ENCODE measurements at places on chromosomes 11 and 22.

GRCh38 chr11:3197044-3197695 lies 21.4 kb downstream of the MRGPRG start:
- H3K27ac ChIP-seq = no peak overlapping the region
- no peak for DNase-seq
- H3K36me3 ChIP-seq = no peaks in the 10 kb centered on the region
- peaks cover 5% of the 10 kb centered on the region for H3K4me1 ChIP-seq

GRCh38 chr11:120191058-120191457 lies 19.8 kb upstream of the OAF start:
- no peak overlapping the region for H3K27ac ChIP-seq
- no peak for DNase-seq
- no peaks in the 10 kb centered on the region for H3K36me3 ChIP-seq
- H3K27me3 ChIP-seq = peaks cover 1% of the 10 kb centered on the region

DNA sequence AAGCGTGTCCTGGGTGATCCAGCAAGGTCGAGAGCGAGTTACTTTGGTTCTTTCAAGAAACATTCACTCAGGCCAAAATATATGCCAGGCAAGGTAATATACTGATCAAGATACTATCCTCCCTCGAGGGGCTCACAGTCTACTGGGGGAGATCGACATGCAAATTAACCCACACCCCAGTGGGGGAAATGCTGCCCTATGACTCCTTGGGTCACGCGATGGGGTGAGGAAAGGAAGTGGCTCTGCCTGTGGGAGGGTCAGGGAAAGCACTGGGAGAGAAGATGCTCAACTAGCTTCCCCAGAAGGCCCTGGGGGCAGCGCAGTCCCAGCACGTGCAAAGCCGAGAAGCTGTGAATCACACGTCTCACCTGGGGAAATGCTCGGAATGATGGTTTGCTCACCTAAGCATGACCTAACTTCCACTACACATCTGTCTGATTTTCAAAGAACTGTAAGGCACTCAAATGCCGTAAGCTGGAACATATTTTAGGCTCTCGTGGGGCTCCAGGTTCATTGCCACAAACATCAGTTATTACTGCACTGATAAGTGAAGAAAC lies 130.7 kb downstream of the RCN1 start:
- H3K4me3 ChIP-seq = no peak overlapping the region
- H3K27ac ChIP-seq = no peak overlapping the region
- H3K36me3 ChIP-seq = no peaks in the 10 kb centered on the region
- DNase-seq = no peak

- H3K4me3 ChIP-seq = no peak overlapping the region
- DNase-seq = no peak
- no peak overlapping the region for H3K27ac ChIP-seq
- H3K4me1 ChIP-seq = no peaks in the 10 kb centered on the region
- no peaks in the 10 kb centered on the region for H3K27me3 ChIP-seq
- H3K36me3 ChIP-seq = no peaks in the 10 kb centered on the region
Measured at GRCh38 chr22:47940211-47940610, 1177.8 kb downstream of the TBC1D22A start.

- DNase-seq = no peak
- peaks cover 32% of the 10 kb centered on the region for H3K4me1 ChIP-seq
- no peak overlapping the region for H3K27ac ChIP-seq
- no peaks in the 10 kb centered on the region for H3K27me3 ChIP-seq
- no peaks in the 10 kb centered on the region for H3K36me3 ChIP-seq
- H3K4me3 ChIP-seq = no peak overlapping the region
Measured at GRCh38 chr11:120780239-120780638, 243.7 kb upstream of the TBCEL start.

GRCh38 chr11:398826-399225 lies 4.8 kb downstream of the PKP3 start:
- H3K27me3 ChIP-seq = peaks cover 22% of the 10 kb centered on the region
- no peak for DNase-seq
- no peak overlapping the region for H3K4me3 ChIP-seq
- no peaks in the 10 kb centered on the region for H3K36me3 ChIP-seq
- H3K4me1 ChIP-seq = peaks cover 14% of the 10 kb centered on the region

DNA sequence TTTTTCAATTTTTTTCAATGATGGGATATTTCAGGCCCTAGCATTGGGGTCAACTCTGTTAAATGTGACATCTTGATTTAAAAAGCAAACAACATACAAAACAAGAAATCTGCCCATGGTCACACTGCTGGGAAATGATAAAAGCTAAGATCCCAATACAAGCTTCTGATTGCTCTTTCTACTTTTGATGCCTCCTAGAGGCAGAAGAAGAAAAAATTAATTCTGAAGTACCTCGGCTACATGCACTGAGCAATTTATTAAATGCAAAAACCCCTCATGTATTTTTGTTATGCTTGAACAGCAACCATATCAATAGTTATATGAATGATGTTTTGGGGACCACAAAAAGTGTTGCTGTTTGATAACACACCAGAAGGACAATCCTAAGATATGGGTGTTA lies 342.1 kb upstream of the NARS2 start:
- DNase-seq = no peak
- H3K4me3 ChIP-seq = no peak overlapping the region
- H3K27ac ChIP-seq = no peak overlapping the region
- no peaks in the 10 kb centered on the region for H3K4me1 ChIP-seq
- H3K27me3 ChIP-seq = no peaks in the 10 kb centered on the region
- H3K36me3 ChIP-seq = no peaks in the 10 kb centered on the region

DNA sequence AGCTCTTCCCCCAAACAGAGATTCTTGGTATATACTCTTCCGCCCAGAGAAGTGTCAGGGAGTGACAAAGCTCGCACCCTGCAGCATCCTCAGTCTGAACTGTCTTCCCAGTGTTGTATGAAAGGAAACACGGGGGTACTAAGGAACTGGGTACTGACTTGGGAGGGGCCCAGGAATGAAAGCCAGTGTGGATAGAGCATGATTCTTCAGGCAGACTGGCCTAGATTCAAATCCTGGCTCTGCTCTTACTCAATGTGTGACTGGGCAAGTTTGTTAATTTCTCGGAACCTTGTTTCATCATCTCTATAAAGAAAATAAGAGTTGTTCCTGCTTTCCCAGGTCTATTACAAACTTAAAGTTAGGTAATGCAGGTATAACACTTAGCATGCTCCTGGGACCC lies 266.0 kb upstream of the NARS2 start:
- no peaks in the 10 kb centered on the region for H3K36me3 ChIP-seq
- no peaks in the 10 kb centered on the region for H3K4me1 ChIP-seq
- H3K27me3 ChIP-seq = no peaks in the 10 kb centered on the region
- H3K4me3 ChIP-seq = no peak overlapping the region
- peak overlapping the region; percentile 29 for H3K27ac ChIP-seq
- DNase-seq = no peak

- no peaks in the 10 kb centered on the region for H3K36me3 ChIP-seq
- H3K4me1 ChIP-seq = peaks cover 11% of the 10 kb centered on the region
- H3K27ac ChIP-seq = no peak overlapping the region
- DNase-seq = no peak
Measured at GRCh38 chr22:45645150-45645525, 26.5 kb upstream of the ATXN10 start.

- peaks cover 7% of the 10 kb centered on the region for H3K36me3 ChIP-seq
- DNase-seq = no peak
- no peak overlapping the region for H3K27ac ChIP-seq
- peaks cover 11% of the 10 kb centered on the region for H3K27me3 ChIP-seq
- peaks cover 21% of the 10 kb centered on the region for H3K4me1 ChIP-seq
- H3K4me3 ChIP-seq = peak overlapping the region; percentile 55
Measured at GRCh38 chr11:109424901-109425300, 2.9 kb downstream of the C11orf87 start.

DNA sequence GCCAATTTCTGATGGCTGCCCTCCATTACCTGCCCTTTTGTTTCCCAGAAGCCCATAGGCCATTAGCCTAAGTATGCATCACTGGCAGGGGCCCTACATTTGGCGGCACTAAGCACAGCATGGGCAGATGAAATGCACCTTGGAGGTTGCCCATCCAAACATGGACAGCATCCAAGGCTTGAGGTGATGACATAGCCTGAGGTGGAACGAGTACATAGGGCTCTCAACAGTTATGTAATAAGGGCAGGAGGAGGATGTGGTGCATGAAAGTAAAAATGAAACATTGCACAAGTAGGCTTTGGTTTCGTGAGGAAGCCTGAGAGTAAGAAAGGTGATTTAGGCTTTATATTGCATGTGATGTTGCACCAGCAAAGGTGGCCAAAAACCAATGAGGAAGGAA lies 148.1 kb downstream of the FAM76B start:
- no peaks in the 10 kb centered on the region for H3K4me1 ChIP-seq
- H3K27me3 ChIP-seq = no peaks in the 10 kb centered on the region
- no peak for DNase-seq
- no peaks in the 10 kb centered on the region for H3K36me3 ChIP-seq
- no peak overlapping the region for H3K27ac ChIP-seq

DNA sequence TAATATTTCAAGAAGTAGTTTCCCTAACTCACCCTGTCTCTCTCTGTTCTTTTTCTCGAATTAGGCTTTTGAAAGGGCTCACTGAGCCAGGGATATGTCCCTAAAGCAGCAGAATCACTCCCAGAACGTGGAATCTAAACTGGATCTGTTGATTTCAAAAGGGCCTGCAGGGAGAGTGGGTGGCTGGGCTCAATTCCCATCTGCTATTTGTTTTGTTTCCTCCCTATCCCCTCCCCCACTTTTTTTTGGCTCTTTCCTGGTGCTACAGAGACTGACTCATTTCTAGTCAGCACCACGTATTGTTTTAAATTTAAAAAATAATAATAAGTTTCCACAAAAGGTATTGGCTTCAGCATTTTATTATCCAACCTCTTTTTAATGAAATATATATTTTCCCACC lies 961.5 kb downstream of the FAM181B start:
- H3K27me3 ChIP-seq = no peaks in the 10 kb centered on the region
- H3K36me3 ChIP-seq = no peaks in the 10 kb centered on the region
- H3K4me1 ChIP-seq = no peaks in the 10 kb centered on the region
- H3K27ac ChIP-seq = no peak overlapping the region

DNA sequence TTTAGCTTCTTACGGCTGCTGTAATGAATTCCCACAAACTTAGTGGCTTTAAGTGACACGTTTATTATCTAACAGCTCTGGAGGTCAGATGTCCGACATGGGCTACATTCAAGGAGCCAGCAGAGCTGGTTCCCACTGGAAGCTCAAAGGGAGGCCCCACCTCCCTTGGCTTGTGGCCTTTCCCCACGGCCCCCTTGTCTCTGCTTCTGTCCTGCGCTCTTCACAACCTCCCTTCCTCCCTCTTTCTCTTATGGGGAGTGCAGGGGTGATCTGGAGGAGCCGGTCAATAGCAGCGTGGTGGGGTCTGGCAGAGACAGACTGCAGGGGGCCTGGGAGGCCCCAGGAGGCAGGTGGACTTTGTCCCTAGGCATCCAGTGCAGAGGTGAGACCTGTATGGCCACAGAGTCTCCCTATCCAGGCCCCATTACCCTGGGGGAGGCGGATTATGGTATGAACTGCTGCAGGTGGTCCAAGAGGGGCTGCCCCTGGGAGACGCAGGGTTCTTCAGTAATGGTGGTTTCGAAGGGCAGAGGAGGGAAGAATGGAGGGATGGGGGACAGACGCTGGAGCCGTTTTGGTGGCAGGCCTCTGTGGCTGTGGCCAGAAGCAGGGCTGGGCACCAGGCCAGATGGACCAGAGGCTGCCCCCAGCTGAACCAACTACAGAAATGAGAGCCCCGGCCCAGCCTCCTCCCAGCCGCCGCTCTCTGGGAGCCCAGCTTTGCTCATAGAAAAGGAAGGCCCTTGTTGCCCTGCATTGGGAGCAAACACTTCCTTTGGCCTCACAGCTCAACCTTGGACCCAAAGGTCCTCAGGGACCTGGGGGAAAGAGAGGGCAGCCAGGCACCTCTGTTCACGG lies 30.7 kb upstream of the KCNQ1OT1 start:
- peak overlapping the region; percentile 54 for H3K27ac ChIP-seq
- H3K4me1 ChIP-seq = peaks cover 89% of the 10 kb centered on the region
- no peak for DNase-seq
- no peaks in the 10 kb centered on the region for H3K36me3 ChIP-seq

- DNase-seq = peak; percentile 32
- H3K27me3 ChIP-seq = no peaks in the 10 kb centered on the region
- no peaks in the 10 kb centered on the region for H3K36me3 ChIP-seq
- no peaks in the 10 kb centered on the region for H3K4me1 ChIP-seq
- H3K4me3 ChIP-seq = no peak overlapping the region
- no peak overlapping the region for H3K27ac ChIP-seq
Measured at GRCh38 chr11:37110385-37110784, 512.3 kb upstream of the RAG2 start.

- no peak overlapping the region for H3K27ac ChIP-seq
- H3K27me3 ChIP-seq = no peaks in the 10 kb centered on the region
- no peak overlapping the region for H3K4me3 ChIP-seq
- no peaks in the 10 kb centered on the region for H3K36me3 ChIP-seq
- H3K4me1 ChIP-seq = peaks cover under 1% of the 10 kb centered on the region
Measured at GRCh38 chr22:26835929-26836528, 178.6 kb downstream of the MIAT start.

GRCh38 chr11:43541993-43542392 lies 138.5 kb upstream of the HSD17B12 start:
- no peaks in the 10 kb centered on the region for H3K27me3 ChIP-seq
- no peaks in the 10 kb centered on the region for H3K36me3 ChIP-seq
- H3K4me1 ChIP-seq = peaks cover 14% of the 10 kb centered on the region
- no peak for DNase-seq
- H3K27ac ChIP-seq = no peak overlapping the region

- no peaks in the 10 kb centered on the region for H3K27me3 ChIP-seq
- peak overlapping the region; percentile 9 for H3K4me3 ChIP-seq
- H3K27ac ChIP-seq = no peak overlapping the region
- no peaks in the 10 kb centered on the region for H3K36me3 ChIP-seq
- H3K4me1 ChIP-seq = peaks cover 58% of the 10 kb centered on the region
- no peak for DNase-seq
Measured at GRCh38 chr22:42347281-42347824, 76.9 kb upstream of the TCF20 start.

DNA sequence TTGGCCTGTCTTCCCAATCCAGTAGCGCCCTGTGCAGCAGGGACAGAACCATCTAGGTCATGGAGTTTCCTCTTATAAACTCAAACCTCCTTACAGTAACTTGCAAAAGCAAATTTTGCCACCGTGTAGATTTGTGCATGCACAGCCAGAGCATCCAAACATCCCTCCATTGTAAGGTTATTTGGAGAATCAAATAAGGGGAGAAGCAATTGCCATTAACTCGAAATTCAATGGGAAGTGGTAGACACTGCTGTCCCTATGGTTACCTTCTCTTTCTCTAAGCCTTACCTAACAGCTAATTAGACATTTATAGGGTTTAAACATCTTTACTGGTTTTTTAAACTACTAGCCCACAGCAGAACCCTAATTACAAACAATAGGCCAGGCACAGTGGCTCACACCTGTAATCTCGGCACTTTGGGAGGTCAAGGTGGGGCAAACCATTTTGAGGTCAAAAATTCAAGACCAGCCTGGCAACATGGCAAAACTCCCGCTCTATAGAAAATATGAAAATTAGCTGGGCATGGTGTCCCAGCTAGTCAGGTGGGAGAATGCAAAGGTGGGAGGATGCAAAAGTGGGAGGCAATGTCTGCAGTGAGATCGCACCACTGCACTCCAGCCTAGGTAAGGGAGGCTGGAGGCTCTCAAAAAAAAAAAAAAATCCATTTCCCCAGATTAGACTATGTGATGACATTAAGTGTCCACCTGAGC lies 6.6 kb downstream of the HSPA8 start:
- no peaks in the 10 kb centered on the region for H3K27me3 ChIP-seq
- H3K36me3 ChIP-seq = peaks cover 50% of the 10 kb centered on the region
- H3K4me1 ChIP-seq = peaks cover 18% of the 10 kb centered on the region
- H3K27ac ChIP-seq = no peak overlapping the region
- H3K4me3 ChIP-seq = no peak overlapping the region

GRCh38 chr11:88398372-88398771 lies 60.8 kb upstream of the CTSC start:
- no peak overlapping the region for H3K4me3 ChIP-seq
- H3K36me3 ChIP-seq = no peaks in the 10 kb centered on the region
- no peak for DNase-seq
- no peak overlapping the region for H3K27ac ChIP-seq

GRCh38 chr11:104060004-104060794 lies 23.8 kb downstream of the DDI1 start:
- DNase-seq = no peak
- no peak overlapping the region for H3K4me3 ChIP-seq
- H3K4me1 ChIP-seq = no peaks in the 10 kb centered on the region
- H3K27me3 ChIP-seq = no peaks in the 10 kb centered on the region
- H3K27ac ChIP-seq = no peak overlapping the region
